A172 (cell line): ENCODE measurements at places on chromosomes 3 and 15.

- DNase-seq: no peak
Measured at GRCh38 chr3:132573797-132574211, 23.3 kb upstream of the ACKR4 start.

DNA sequence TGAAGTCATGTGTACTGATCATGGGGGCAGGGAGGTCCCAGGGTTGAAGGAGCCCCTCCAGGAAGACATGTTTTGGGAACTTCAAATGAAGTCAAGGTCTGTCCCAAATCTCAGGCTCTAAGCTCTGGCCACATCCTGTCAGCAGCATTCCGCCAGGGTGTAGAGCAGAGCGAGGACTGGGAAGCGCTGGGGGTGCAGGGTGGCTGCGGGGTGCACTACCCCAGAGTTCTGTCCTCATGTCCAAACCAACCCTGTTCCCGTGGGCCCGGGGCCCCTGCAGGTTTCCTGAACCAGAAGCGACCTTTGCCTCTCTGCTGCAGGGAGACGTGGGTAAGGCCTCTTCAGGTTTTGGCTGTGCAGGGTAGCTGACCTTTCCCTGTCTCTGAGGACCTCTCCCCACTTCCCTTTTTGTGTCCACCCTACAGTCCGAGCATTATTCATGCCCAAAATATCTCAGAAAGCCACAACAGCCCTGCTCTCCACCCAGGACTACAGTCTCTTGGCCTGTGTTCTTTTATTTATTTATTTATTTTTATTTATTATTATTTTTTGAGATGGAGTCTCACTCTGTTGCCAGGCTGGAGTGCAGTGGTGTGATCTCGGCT lies 26.6 kb upstream of the FLNB start:
- peak; percentile 67 for DNase-seq

- DNase-seq: no peak
Measured at GRCh38 chr15:25469377-25469776, 30.6 kb upstream of the UBE3A start.

DNA sequence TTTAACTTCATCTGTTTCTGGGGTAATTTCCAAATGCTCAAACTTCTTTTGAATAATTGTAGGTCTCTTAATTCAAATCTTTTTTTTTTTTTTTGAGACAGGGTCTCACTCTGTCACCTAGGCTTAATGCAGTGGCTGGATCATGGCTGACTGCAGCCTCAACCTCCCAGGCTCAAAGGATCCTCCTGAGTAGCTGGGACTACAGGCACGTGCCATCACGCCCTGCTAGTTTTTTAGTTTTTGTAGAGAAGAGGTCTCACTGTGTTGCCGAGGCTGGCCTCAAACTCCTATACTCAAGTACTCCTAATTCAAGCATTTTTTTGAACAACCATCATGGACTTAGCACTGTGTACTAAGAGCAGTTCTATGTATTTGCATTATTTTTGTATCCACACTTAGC lies 3.8 kb upstream of the SIAH2 start:
- DNase-seq: no peak

GRCh38 chr3:106296062-106296461 lies 427.2 kb upstream of the CBLB start:
- DNase-seq: no peak
